ENCODE measurements at places on chromosomes 12 and 14.

DNA sequence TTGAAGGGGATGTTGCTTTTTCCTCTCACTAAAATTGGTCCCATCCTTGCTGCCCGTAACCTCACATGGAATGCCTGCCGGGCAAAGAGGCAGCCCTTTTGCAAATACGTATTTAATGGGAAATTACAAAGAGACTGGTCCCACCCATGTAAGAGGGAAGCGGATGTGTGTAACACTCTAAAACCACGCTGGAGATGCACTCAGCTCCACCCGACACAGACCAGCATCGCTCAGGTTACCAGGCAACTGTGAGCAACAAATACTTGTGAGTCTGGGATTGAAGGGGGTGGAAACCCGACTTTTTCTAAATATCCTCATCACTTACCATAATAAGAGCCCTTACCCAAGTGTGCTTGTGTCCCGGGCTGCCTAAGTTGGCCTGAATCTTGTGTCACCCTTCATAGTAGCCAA lies 47.7 kb downstream of the ELK3 start:
- peak; percentile 67 for DNase-seq

GRCh38 chr12:52342781-52343490 lies 21.7 kb upstream of the KRT83 start:
- no peak for DNase-seq

GRCh38 chr12:27193854-27194544 lies 50.1 kb upstream of the STK38L start:
- no peak for DNase-seq

DNA sequence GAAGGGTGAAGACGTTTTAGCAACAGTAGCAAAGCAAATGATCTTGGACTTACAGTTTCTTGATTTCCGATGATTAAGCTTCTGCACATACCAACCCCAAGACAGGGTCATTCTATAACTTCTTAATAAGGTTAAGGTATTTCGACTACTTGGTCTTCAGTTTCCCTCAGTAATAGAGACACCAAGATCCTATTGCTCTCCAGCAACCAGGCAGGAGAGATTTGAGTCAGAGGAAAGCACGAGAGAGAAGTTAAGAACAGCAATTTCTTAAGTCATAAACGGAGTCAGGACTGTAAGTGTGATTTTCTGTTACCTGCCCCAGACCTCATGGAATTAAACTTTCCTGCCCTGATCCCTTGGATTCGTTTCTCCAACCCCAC lies 215.6 kb downstream of the TTC8 start:
- DNase-seq: no peak

- no peak for DNase-seq
Observed at GRCh38 chr12:7369274-7369729, 65.4 kb downstream of the ACSM4 start.

GRCh38 chr12:29157486-29157946 lies 8.4 kb downstream of the FAR2 start:
- DNase-seq: no peak

DNA sequence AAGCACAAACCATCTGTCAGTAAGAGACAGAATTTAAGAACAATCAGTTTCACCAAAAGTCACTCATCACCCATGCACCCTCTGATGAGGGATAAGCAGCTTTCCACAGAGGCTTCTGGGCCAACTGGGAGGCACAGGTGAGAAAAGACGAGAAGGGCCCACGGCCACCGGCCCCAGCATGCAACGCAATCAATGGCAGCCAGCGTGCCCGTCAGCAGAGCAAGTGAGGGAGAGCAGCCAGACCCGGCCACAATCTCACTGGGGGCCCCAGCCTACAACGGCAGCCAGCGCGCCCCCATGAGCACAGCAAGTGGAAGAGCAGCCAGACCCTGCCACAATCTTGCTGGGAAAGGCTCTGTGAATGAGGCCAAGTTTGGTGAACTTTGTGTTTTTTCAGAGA lies 13.3 kb downstream of the ANKLE2 start:
- no peak for DNase-seq

GRCh38 chr12:90174198-90174510 lies 465.5 kb upstream of the ATP2B1 start:
- DNase-seq: no peak

DNA sequence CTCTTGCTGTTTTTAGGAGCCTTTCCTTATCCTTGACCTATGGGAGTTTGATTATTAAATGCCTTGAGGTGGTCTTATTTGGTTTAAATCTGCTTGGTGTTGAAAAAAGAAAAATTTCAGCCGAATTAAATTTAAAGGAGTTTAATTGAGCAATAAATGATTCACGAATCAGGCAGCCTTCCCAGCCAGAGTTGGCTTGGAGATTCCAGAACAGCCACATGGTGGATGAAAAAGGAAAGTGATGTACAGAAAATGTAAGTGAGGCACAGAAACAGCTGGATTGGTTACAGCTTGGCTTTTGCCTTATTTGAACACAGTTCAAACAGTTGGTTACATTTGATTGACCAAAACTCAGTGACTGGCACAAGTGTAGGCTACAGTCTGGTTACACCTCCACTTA lies 69.7 kb downstream of the WASHC3 start:
- DNase-seq: no peak

DNA sequence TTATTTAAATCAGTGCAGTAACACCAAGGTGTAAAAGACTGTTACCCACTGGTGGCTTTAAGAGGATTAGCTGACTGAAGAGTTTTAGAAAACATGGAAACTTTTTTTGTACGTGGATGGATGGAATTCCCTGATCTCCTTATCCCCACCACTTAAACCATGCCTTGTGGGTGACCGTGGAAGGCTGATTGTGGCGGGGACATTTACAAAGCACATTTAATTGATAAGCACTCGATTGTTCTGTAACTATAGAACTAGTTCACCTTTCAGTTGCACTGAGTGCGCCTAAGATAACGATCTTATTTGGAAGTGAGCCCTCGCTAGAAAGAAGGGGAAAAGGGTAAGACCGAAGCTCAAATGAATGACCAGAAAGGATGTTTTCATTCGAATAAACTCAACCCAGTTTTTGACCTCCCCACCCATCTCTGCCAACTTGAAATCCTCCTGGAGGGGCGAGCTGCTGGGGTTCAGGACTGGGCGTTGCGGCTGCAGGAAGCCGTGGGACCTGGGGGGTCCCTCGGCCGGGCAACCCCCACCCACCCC lies 688 bp upstream of the RASSF3 start:
- DNase-seq: no peak

DNA sequence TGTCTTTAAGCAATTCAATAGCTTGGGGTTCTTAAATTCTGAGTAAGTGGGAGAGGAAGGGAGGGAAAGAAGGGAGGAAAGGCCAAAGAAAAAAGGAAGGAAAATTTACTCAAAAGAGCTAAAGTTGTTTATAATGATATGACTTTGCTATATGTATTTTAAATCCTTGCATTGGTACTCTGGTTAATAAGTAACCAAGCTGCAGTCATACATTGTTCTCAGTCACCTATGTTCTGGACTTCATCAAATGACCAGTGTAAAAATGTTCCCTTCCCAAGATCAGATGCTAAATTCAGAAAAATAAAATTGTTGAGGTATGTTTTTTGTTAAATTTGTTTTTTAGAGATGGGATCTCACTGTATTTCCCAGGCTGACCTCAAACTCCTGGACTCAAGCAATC lies 259.9 kb upstream of the CPNE8 start:
- no peak for DNase-seq

GRCh38 chr12:116703214-116703795 lies 34.6 kb downstream of the SPRING1 start:
- peak; percentile 65 for DNase-seq

GRCh38 chr12:62258941-62259630 lies 1.1 kb upstream of the USP15 start:
- DNase-seq: peak; percentile 20

DNA sequence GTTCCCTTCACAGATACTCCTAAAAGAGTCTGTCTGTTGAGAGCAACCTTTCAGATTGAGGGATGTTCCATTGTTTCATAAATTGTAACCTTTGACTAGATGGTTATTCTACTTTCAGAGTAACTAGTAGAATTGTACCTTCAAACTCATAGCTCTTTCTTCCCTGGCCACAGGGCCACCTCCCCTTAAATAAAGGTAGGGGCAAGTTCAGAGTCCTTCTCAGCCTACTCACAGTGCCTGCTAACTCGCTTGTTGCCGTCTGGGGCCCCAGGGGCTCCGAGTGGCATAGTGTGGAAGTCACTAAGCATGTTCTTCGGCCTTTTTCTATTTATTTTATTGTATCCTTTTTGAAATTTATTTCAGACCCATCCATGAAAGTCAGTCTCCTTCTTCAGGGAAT lies 250.4 kb downstream of the ALX1 start:
- no peak for DNase-seq

DNA sequence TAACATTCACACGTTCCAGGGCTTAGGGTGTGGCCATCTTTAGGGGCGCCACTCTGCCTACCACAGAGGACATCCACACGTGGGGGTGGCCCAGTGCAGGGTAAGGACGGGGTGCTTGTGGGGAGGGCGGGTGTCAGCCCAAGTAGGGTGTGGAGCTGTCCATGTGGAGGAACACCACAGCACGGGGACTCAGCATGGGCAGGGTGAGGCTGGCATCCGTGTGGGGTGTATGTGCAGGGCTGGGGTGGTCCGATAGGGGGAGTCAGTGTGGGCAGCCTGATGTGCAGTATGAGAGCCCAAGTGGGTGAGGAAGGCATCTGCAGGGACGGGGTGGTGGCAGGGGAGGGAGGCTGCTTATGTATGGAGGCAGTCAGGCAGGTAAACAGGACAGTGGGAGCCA lies 17.7 kb downstream of the PSMC1 start:
- DNase-seq: no peak

GRCh38 chr14:76810525-76810924 lies 2.2 kb downstream of the ANGEL1 start:
- DNase-seq: no peak

- no peak for DNase-seq
Observed at GRCh38 chr14:53701108-53701875, 255.3 kb downstream of the BMP4 start.

GRCh38 chr12:104219908-104220404 lies 4.4 kb downstream of the TXNRD1 start:
- DNase-seq: peak; percentile 52

- no peak for DNase-seq
Observed at GRCh38 chr14:104555430-104556255, 23.9 kb upstream of the C14orf180 start.

DNA sequence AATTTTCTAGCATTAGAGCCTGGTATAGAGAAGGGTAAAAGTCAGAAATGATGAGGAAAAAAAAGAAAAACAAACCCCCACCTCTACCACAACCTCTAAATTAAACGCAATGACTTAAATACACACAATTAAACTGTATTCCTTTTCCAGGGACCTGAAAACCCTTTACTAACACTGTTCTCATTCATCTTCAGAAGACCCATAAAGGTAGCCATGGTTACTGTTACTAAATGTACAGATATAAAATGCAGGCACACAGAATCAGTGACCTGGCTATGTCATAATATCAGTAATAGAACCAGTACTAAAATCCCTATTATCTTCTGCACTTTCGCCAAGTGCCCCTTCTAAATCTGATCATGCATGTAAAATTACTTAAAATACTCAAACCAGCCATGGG lies 1.4 kb downstream of the ACIN1 start:
- no peak for DNase-seq

DNA sequence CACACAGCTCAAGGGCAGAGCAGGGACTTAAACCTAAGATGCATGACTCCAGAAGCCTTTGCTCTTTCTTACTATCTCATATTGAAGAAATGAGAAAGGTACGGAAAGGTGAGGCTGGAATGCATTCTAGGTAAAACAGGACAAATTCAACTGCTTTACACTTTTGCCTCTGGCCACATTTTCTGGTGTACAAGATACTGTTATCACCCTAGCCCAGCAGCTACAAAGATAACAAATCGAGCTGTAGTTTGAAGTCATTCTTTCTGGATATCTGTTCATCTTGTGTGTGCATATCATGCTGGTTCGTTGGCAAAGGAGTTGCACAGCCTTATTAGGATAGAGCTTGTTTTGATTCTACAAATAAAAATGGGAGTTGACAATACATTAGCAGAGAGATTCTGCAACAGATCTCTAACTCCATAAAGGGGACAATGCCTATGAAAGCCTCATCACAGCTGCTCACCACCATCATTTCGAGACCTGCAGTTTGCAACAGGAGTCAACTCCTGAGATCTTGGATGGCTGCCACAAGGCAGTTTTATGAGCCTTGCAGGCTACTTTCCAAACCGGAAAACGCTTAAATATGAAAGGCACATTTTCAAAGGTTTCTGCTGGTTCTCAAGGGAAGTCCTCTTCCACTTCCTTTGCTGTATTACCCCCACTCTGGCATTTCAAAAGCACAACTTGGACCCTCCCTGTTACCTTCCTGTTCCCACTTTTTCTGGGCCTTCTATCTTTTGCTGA lies 64.9 kb downstream of the STXBP6 start:
- no peak for DNase-seq

GRCh38 chr14:22336031-22336430 lies 253.0 kb downstream of the DAD1 start:
- no peak for DNase-seq

All from activated gamma-delta T cell treated with Interleukin-2 at 50 U/mL for 16 hours (primary cell).